ENCODE measurements at places on chromosomes 16 and 17.

- no peak for DNase-seq
Observed at GRCh38 chr17:28173801-28174200, 131.3 kb downstream of the NLK start.

DNA sequence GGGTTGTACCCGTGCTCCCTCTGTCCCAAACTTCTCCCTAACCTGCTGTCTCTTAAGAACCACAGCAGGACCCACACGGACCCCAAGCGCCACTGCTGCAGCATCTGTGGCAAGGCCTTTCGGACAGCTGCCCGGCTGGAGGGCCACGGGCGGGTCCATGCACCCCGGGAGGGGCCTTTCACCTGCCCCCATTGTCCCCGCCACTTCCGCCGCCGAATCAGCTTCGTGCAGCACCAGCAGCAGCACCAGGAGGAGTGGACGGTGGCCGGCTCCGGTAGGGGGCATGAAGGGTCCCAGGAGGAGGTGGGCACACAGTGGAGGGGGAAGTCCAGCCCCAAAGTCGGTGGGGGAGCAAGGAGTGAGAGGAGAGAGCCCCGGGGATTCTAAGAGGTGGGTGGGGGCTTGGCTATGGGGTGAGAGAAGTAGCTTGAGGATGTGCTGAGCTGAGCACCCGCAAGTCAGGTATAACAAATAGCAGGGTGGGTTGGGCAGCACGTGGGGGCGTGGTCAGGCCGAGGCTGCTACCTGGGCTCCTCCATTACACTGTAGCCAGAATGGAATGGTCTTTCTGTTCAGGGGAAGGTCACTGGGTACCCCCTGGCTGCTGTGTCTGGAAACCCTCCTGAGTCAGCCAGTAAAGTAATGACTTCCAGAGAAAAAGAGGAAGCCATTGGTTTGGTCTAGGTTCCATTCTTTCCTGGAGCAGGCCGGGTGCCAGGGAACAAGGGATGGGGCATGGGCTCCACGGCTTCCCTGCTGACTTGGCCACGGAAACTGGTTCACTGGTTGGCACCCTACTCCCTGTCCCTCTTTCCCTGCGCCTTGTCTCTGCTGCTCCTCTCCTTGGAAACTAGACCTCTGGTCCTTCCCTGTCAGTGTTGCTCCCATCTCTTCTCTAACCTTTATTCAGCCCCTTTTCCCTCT lies 7.1 kb downstream of the PRSS53 start:
- DNase-seq: no peak

- no peak for DNase-seq
Observed at GRCh38 chr17:49434821-49435670, 20.4 kb upstream of the PHB1 start.

DNA sequence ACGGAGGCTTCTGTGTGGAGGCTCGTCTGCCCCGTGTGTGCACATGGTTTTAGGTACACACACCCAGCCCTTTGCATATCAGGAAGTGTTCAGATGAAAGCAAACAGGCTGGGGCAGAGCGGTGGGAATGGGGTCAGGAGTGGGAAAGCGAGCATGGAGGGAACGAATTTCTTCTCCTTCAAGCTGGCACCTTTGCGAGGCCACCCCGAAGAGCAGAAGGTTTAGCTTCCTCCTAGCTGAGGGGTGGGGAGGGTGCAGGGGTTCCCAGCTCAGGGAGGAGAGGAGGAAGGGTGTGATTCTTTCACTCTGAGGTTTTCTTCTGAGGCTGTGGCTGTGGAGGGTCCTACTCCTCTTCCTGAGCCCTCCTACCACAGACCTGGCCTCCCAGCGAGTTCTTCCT lies 83.6 kb downstream of the ABR start:
- DNase-seq: no peak

GRCh38 chr17:47654991-47655390 lies 5.3 kb downstream of the KPNB1 start:
- no peak for DNase-seq

- no peak for DNase-seq
Observed at GRCh38 chr17:81348097-81349055, 46.9 kb upstream of the BAHCC1 start.

- no peak for DNase-seq
Observed at GRCh38 chr17:57213180-57213825, 43.0 kb upstream of the MSI2 start.

DNA sequence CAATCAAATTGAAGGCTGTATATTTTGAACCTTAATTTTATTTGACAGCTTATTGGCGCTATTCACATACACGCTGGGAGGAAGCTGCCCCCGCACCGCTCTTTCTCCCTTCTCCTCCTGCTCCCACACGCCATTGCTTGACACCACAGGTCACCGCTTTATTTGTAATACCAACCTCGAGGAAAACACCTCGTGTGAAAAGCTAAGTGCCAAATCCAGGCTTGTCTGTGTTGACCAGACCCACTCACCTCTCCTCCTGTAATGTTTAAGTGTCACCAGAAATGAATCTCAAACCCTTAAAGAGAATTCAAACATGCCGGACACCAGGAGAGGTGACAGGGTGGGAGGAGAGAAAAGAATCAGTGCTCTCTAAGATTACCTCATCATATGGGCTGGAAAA lies 331.4 kb downstream of the GRIN2A start:
- DNase-seq: no peak

DNA sequence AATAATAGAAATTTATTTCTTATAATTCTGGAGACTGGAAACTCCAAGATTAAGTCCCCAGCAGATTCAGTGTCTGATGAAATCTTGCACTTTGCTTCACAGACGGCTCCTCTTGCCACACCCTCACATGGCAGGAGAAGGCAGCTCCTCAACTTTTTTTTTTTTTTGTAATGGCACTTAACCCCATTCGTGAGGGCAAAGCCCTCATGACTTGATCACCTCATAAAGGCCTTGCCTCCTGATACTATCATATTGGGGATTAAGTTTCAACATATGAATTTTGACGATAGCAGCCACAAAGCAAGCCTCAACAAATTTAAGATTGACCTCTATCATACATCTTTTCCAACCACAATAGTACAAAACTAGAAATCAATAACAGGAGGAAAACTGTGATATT lies 42.3 kb upstream of the CDYL2 start:
- DNase-seq: no peak

Measured in CD8-positive, alpha-beta T cell (primary cell).